Fibroblast of the aortic adventitia (primary cell): ENCODE measurements at places on chromosomes 1 and 21. TPM values are rescaled to one million over a fixed set of nuclear protein-coding genes. Genes with fewer than 3 reads are reported as not detected.

SPATA45 gene
- not detected in 2 replicates for total RNA-seq

DNA sequence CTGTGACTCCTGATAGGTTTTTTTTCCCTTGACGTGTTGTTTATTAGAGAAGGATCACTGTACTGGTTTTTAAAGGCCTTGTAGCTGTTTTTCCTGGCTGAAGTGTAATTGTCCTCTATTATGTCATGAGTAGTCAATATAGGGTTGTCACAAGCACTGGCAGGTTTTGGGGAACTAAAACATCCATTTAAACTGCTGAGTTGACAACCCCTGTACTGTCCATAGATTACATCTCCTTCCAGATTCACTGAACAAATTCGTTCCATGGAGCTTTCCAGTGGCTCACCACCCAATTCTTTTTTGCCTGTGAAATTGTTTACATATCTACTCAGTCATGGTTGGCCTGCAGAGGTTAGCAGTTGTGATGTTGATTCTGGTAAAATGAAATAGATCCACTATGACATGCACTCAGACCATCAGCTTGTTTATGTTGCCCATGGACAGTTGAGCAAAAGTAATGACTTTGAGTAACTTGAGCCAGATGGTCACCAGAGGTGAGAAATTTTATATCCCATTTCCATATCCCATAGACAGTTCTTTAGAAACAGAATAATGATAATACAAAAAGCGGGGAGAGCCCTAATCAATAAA, 59.9 kb upstream of the QSOX1 start:
- no peak for DNase-seq

DNA sequence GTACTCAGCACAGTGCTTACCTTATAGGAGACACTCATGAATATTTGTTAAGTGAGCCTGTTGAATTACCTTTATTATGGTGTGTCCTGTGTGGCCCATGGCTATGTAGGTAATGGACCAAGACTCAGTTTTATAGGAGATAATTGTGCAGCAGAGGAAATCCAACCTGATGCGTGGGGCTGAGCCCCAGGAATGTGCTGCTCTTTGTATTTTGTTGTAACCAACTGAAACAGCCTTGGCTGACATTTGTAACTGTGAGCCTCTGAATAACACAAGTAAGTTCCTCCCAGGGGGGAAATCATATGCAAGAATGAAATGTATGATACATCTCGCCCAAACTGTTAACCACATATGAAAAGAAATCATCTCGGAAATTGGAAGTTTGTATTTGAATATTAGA, 364.2 kb upstream of the ZP4 start:
- no peak for DNase-seq

DNA sequence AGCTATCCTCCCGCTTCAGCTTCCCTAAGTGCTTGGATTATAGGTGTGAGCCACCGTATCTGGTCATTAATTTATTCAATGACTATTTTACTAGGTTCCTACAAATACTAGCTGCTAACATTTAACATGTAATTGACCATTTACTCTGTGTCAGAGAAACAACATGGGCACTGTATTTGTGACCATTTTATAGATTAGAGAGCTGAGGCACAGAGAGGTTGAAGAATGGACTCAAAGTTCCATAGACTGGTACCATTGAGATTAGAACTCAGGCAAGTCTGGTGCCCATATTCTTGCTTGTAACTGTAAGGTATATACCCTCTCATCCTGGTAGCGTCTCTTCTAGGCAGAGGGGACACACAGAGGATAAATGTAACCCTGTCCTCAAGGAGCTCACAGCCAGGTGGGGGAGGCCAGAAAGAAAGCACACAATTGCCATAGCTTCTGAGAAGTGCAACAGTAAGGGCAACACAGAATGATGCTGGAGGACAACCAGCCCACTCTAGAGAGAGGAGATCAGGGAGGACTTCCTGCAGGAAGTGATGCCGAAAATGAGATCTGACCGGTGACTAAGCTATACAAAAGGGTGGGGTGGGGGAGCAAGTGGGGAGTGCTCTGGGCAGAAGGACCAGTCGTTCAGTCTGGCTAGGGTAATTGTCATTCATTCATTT, 3.8 kb downstream of the SRARP start:
- no peak for DNase-seq

DNA sequence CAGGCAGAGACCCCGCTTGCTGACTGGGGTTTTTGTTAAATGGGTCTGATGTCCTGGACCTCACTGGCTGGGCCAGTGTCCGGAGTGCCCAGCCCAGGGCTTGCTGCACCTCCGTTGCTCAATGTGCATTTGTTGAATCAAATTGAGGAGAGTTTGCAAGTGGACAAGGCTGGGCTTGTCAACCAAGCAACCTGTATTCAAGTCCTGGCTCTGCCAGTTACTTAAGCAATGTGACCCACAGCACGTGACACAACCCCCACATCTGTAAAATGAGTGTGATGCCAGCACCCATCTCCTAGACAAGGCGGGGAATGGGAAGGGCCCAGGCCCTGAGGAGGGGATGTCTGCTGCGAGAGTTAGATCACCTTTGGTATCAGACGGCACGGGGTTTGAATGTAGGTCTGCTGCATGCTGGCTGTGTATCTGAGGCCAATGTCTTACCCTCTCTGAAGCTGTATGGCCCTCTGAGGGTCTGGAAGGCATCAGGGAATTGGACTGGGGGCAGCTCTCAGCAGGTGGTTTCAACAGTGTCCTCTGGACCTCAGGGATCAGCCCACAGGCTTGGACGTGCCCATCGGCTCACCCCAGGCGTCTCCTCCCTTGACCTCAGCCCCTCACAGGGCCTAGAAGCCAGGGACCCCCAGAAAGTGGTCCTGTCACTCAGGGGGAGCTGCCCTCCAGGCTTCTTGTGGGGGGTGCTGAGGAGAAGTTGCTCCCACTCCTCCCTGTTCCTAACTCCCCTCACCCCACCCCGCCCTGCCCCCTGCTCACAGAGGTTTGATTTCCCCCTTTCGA, 51.0 kb upstream of the RUNX3 start:
- no peak for DNase-seq
